Stimulated activated CD4-positive, alpha-beta T cell treated with anti-CD3 and anti-CD28 coated beads, Interleukin-15, amount 100 ng/mL, for 24 hours (primary cell): ENCODE measurements at places on chromosomes 1 and 21.

DNA sequence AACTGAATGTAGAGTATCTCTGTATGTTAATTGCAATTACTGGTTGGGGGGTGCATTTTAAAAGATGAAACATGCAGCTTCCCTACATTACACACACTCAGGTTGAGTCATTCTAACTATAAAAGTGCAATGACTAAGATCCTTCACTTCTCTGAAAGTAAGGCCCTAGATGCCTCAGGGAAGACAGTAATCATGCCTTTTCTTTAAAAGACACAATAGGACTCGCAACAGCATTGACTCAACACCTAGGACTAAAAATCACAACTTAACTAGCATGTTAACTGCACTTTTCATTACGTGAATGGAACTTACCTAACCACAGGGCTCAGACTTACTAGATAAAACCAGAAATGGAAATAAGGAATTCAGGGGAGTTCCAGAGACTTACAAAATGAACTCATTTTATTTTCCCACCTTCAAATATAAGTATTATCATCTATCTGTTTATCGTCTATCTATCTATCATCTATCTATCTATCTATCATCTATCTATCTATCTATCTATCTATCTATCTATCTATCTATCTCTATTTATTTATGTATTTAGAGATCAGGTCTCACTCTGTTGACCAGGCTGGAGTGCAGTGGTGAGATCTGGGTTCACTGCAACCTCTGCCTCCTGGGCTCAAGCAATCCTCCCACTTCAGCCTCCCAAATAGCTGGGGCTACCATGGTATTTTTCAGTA lies 47.8 kb downstream of the CHML start:
- no peak for DNase-seq

GRCh38 chr21:31354122-31354521 lies 10.1 kb upstream of the TIAM1 start:
- no peak for DNase-seq

- DNase-seq = no peak
Observed at GRCh38 chr1:59029411-59030167, 245.7 kb upstream of the JUN start.

- DNase-seq = no peak
Observed at GRCh38 chr1:55571767-55572166, 356.6 kb upstream of the USP24 start.

- no peak for DNase-seq
Observed at GRCh38 chr1:109770331-109771095, 6.8 kb upstream of the EPS8L3 start.

GRCh38 chr1:197733324-197733723 lies 42.0 kb downstream of the DENND1B start:
- DNase-seq = no peak

DNA sequence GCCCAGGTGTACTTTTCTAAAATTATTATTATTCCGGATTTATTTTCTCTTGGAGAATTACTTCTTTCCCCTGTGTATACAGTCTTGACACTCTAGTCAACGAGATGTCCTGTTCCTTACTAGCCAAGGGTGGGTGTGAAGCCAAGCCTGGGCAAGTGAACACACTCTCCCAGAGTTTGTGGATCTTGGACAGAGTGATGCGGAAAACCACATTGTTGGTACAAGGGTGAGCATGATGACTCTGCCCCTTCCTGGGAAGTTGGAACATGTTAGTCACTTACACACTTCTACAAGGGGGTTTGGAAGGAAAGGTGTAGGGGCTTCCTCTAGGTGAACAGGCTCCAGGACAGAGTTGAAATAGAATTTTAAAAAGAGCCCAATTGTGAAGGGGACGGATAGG lies 20.0 kb upstream of the RD3 start:
- no peak for DNase-seq

- no peak for DNase-seq
Observed at GRCh38 chr1:3074800-3075199, 5.8 kb downstream of the PRDM16 start.

DNA sequence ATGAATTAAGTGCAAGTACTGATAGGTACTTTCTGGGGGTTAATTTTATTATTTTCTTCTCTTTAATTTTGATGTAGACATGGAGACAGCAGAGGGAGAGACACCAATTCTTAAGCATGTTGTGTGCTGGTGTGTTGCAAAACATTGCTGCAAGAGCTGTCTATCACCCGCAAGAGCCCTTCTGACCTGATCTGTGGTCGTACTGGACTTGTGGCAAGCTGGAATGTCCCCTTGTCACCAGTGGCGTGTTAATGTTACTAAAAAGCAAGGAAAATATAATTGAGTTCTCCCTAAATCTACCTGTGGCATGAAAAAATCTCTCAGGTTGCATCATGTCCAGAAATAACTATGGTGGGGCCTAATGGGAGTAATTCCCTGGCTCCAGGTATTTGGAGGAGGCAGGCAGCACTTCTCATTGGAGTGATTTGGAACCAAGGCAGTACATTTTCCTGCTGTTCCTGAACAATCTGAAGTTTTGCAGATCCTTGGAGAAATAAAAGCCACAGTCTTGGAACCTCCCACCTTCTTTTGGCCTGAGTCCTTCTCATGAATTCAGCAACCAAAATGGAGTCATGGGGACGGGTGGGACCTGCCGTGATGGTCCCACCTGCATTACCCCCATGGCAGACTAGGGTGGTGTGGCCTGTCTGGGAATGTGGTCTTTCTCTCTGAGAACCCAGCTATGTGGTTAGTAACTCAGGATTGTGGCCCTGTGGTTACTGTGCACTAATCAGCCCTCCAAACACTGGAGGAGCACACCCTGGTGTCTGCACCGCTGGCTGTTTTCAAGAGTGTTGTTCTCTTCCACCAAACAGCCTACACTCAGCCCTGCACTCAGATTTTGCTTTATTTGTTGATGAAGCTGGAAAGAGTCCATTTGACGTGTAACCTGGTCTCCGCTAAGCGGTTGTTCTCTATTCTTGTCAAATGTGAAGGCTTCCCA lies 57.4 kb downstream of the GALNT2 start:
- DNase-seq = no peak

- no peak for DNase-seq
Observed at GRCh38 chr1:178262120-178262500, 168.2 kb downstream of the RASAL2 start.

- no peak for DNase-seq
Observed at GRCh38 chr1:209621286-209621685, 30.9 kb downstream of the LAMB3 start.

- DNase-seq = no peak
Observed at GRCh38 chr1:71242239-71242638, 161.4 kb upstream of the ZRANB2 start.

DNA sequence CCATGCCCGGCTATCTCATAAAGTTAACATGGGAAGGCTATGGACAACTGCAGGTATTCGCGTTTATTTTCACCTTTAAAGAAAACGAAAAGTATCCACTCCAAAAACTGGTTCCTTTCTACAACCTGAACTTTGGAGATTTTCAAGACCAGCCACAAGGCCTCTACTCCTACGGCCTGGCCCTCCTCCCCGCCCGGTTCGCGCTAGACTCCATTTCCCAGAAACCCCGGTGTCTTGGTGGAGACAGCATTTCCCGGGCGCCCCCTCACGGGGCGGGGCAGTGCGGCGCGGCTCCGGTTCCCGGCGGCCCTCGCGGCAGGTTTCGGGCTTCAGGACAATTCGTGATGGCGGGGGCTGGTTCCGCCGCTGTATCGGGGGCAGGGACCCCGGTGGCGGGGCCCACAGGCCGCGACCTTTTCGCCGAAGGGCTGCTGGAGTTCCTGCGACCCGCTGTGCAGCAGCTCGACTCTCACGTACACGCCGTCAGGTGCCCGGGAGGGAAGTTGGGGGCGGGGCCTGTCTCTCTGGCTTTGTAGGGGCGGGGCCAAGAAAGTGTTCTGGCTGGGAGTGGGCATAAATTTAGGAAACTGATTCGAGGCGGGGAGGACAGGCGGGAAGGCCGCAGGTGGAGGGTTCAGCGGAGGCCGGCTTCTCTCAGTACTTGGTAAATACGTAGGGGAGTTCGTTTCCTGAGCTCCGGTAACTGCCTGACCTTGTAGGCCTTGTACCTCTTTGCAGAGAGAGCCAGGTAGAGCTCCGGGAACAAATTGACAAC lies at the start of gene SNAPIN:
TSS of gene SNAPIN (plus strand) at position 304 of the 775 bp plus-strand sequence. CDS start at position 345, 41 bp downstream.
- DNase-seq = peak; percentile 95

DNA sequence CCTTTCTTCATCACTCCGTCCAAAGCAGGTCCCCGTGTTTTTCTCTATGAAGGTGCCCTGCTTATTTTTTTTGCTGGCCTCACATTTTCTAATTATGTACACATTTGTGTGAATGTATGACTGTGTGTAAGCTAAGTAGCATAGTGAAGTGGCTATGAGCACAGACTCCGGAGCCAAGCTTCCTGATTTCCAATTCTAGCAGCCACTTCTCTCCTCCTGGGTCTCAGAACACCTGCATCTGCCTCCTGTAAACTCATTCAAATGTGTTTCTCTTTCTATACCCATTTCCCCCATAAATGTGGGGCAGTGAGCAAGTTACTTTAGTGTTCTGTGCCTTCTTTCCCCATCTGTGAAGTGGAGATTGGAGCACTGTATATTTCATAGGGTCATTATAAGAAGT lies 2.1 kb downstream of the SLAMF6 start:
- DNase-seq = no peak

- no peak for DNase-seq
Observed at GRCh38 chr1:233252441-233252840, 43.1 kb downstream of the PCNX2 start.

GRCh38 chr1:231534703-231535159 lies 6.3 kb downstream of the TSNAX start:
- no peak for DNase-seq

DNA sequence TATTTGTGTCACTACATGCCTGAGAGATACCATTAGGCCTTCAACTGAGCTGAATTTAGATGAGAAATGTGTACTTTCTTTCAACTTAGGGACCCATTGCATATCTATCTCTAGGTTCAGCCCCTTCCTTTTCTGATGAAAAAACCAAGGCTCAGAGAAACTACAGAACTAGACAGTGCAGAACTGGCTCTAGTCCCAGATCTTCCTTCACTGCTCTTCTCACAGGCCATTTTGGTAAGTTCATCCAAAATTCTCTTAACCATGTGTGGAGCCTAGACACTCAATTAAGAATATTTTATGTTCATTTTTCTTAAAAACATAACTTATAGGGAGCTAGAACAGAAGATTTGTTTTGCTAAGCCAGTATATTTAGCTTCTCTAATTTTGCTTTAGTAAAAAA lies 128.9 kb downstream of the ASTN1 start:
- DNase-seq = no peak

- no peak for DNase-seq
Observed at GRCh38 chr1:26191739-26192138, 1.3 kb downstream of the CATSPER4 start.

- DNase-seq = no peak
Observed at GRCh38 chr21:15775291-15775690, 45.5 kb downstream of the USP25 start.

- DNase-seq = no peak
Observed at GRCh38 chr1:186054932-186055331, 320.1 kb downstream of the TPR start.

DNA sequence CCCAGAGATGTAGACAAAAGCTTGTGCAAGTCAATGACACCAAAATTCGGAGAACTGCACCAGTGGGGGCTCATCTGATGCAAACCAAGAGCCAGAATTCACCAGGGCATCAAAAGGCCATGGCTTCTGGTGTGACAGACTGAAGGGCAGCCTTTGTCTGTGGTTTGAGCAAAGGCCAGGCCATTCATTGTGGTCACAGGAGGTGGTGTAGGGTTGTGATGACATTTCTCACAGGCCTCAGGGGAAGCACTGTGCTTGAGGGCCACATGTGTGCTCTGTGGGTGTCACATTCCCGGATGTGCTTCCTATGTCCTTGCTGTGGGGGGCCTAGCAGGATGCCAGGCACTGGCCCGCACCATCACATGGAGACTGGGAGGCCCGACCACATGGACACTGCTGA lies 22.5 kb upstream of the KCNE1 start:
- DNase-seq = no peak

GRCh38 chr1:61320575-61320974 lies 238.2 kb downstream of the NFIA start:
- DNase-seq = no peak

DNA sequence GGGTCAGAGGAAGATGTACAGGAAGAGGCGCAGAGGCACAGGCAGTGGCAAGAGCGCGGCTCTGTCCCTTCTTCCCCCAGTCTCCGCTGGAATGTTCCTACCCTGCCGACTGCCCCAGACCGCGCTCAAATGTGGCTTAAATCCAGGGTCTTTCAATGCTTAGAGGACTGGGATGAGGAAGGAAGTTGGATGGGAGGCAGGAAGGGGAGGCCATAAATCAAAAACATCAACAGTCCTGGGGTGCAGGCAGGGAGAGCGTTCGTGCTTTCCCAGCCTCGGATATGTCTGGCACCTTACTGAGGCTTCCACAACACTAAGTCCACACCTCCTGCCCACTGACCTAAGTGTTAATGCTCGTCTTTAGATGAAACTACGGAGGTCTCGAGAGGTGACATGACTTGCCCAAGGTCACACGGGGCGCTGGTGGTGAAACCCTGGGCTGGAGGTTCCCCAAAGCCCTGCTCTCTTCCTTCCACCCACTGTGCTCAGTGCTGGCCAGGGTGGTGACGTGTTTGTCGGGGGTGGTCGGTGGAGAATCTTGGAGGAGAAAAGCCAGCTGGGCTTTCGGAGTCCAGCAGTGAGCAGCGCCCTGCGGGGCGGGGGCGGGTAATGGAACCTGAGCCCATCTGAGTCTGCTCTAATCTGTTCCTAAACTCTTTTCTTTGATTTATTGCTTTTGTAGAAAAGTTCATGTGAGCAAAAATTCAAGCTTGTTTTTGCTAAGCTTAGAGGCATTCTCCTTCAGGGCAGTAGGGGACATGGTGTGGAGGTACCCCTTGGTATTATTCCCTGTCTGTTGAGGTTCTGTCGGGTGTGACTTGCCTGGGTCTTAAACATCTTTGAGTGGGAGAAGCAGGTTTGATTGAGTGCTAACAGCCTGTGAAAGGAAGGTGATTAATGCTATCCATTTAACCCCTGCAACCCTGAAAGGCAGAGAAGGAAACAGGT lies 708 bp downstream of the CDA start:
- no peak for DNase-seq

- no peak for DNase-seq
Observed at GRCh38 chr1:232319072-232319471, 310.9 kb downstream of the SIPA1L2 start.

DNA sequence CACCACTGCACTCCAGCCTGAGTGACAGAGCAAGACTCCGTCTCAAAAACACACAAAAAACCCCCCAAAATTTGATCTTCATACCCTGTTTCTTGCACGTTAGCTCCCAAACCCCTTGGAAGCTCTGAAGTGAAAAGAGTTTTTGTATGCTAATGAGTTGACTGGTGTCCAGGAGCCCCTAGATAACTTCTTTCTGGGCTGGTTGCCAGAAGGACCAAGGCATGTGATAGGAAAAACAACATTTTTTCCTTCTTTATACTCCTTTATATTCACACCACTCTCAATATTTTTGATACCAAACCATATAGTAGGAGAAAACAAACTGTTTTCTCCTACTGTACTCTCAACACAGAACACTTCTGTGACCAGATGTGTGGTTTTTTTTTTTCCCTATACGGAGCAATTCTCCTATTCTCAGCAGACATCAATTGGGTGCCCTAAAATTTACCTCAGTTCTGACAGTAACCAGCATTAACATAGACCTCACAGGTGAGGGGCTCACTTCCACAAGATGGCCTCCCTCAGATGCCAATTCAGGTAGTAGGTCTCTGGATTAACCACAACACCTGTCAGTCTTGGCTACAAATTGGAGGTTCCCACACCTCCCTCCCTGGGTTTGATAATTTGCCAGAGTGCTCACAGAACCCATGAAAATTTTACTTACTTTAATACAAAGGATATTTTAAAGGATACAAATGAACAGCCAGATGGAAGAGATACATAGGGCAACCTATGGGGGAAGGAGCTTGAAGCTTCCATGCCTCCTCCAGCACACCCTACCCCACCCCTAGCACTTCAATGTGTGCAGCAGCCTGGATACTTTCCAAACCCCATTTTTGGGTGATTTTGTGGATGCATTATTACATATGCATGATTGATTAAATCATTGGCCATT lies 25.6 kb downstream of the ZYG11B start:
- no peak for DNase-seq
